ENCODE measurements at places on chromosomes 2 and 18.

- DNase-seq, result no peak
Observed at GRCh38 chr2:21779786-21780185, 656.0 kb downstream of the TDRD15 start.

DNA sequence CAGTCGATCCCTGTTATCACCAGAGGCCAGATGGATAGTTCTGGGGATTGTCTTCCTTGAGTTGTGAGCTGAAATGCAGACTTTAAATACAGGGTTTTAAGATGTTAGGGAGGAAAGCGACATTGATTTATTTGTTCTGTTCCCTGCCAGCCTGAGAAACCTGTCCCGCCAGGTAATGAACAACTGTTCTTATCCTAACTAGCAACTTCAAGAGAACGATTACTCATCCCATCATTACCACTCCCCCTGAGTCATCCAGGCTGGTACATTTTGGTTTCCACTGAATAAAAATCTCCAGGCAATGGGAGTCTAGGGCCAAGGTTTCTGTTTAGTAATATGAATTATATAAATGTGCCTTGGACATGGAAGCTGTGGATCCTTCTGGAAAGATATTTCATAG, 131.2 kb downstream of the LYPD6B start:
- DNase-seq, result no peak

DNA sequence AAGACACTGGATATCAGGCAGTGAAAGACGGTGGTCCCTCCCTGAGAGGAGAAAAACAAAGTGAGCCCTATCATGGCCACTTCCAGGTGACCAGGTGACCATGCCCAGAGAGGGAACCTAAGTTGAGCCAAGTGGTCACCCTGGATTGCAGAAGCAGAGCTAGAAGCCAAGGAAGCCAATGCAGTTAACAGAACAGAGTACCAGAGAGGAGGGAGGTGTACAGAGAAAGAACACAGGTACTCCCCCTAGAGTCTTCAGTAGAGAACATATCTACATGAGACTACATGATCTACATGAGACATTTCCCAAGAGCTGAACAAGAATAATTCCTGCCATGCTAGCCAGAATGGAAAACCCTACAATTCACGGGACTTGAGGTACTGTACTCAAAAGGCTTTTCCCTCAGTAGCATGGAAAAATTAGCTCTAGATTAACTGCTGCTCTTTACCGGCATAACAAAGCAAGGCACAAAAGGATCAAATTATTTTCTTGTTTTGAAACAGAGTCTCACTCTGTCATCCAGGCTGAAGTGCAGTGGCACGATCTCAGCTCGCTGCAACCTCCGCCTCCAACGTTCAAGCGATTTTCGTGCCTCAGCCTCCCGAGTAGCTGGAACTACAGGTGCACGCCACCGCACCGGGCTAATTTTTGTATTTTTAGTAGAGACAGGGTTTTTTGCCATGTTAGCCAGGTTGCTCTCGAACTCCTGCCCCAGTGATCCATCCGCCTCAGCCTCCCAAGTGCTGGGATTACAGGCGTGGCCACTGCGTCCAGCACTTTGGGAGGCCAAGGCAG, 23.5 kb downstream of the ROCK2 start:
- DNase-seq, result no peak

DNA sequence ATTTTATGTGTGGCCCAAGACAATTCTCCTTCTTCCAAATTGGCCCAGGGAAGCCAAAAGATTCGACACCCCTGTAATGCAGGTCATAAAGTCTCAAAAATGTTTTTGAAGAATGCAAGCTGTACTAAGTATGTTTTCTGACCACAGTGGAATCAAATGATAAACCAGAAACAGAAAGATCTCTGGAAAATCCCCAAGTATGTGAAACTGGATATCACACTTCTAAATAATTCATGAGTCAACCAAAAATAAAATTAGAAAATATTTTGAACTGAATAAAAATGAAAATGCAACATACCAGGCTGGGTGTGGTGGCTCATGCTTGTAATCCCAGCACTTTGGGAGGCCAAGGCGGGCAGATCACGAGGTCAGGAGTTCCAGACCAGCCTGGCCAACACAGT, 34.1 kb upstream of the UBE2F start:
- no peak for DNase-seq

GRCh38 chr2:120237491-120237902, 14.3 kb upstream of the TMEM185B start:
- no peak for DNase-seq

- DNase-seq, result no peak
Observed at GRCh38 chr2:138979131-138979785, 199.1 kb upstream of the NXPH2 start.

DNA sequence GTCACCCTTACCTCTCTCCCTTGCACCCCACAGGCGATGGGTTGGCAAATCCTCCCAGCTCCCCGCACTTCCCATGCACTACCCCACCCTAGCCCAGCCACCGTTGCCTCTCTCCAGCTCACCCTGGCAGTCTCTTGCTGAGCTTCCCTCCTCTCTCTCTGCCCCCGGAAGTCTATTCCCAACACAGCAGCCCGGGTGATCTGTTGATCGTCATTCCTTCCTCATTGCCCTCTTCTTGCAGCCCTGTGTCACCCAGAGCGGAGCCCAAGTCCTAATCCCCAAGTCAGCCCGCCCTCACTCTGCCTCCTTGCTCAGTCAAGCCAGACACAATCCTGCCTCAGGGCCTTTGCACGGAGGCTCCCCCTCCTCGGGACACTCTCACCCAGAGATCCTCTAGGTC, 55.2 kb downstream of the CIB4 start:
- no peak for DNase-seq

- DNase-seq, result no peak
Observed at GRCh38 chr2:45750484-45750883, 99.0 kb downstream of the PRKCE start.

DNA sequence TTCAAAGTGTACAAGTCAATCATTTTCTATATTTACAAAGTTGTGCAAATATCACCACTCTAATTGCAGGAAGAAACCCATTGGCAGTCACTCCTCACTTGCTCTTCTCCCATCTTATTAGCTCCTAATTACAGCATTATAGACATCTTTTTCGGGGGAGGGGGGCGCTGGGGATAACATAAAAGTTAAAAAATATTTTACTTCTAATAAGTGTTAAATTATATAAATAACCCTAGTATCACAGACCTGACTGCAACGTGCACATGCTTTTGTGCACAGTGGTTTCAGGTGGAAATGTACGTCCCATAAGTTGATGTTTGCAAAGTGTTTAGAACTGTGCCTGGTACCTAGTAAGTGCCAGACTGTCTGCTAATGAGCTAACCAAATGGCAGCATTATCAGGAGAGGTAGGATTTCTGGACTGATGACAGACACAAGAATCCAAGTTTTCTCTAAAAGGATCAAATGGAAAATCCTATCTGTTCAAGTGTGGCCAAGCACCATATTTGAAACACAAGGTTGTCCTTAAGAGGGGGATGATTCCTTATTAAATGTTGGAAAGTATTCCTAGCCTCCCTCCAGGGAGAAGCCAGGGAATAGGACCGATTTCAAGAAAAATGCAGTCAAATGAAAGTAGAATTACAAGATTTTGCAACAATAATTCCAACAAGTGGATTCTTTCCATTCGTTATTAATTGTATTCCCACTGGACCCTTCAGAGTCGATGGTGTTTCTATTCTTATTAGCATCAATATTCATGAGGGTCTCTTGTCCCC, 70.0 kb downstream of the ACKR3 start:
- no peak for DNase-seq

GRCh38 chr2:238043851-238044250, 16.9 kb upstream of the SCLY start:
- DNase-seq, result no peak

- peak; percentile 85 for DNase-seq
Observed at GRCh38 chr2:12416600-12416999, 300.1 kb upstream of the TRIB2 start.

DNA sequence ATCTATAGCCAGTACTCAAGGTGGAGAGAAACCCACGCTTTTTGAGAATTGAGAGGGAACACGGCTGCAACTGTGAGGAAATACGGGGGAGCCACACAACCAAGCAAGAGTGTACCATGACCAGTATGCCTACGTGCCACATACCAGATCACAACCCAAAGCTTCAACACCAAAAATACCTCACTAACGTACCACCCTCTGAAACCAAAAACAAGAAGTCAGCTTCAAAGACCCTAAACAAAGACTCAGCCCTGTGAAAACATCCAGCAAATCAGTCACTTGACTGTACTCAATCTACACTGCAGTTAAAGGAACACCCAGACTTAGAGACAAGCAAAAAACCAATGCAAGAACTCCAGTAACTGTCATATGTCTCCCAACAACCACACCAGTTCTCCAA, 17.0 kb downstream of the RNU4ATAC start:
- no peak for DNase-seq

DNA sequence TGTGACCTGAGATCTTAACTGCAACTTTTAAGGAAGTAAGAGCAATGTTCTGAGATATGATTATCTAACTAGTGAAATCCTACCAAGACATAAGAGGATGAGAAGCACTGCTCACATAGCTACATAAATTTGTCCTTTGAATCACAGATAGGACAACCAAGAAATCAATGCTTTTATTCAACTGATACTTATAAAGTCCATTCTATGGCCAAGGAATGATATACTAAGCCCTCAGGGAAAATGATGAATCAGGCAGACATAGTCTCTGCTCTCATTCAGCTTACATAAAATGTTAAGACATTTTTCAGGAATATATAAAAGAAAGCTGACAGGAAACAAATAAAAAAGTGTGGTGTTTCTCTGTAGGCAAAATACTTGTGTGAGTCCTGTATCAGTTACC, 39.1 kb downstream of the PGAP1 start:
- no peak for DNase-seq

- DNase-seq, result no peak
Observed at GRCh38 chr2:65275141-65275915, 47.7 kb downstream of the ACTR2 start.

GRCh38 chr2:172995323-172996244, 80.1 kb upstream of the MAP3K20 start:
- DNase-seq, result no peak

GRCh38 chr2:206143451-206143850, 15.8 kb downstream of the NDUFS1 start:
- DNase-seq, result no peak

GRCh38 chr2:149526689-149527088, 60.9 kb downstream of the MMADHC start:
- no peak for DNase-seq

DNA sequence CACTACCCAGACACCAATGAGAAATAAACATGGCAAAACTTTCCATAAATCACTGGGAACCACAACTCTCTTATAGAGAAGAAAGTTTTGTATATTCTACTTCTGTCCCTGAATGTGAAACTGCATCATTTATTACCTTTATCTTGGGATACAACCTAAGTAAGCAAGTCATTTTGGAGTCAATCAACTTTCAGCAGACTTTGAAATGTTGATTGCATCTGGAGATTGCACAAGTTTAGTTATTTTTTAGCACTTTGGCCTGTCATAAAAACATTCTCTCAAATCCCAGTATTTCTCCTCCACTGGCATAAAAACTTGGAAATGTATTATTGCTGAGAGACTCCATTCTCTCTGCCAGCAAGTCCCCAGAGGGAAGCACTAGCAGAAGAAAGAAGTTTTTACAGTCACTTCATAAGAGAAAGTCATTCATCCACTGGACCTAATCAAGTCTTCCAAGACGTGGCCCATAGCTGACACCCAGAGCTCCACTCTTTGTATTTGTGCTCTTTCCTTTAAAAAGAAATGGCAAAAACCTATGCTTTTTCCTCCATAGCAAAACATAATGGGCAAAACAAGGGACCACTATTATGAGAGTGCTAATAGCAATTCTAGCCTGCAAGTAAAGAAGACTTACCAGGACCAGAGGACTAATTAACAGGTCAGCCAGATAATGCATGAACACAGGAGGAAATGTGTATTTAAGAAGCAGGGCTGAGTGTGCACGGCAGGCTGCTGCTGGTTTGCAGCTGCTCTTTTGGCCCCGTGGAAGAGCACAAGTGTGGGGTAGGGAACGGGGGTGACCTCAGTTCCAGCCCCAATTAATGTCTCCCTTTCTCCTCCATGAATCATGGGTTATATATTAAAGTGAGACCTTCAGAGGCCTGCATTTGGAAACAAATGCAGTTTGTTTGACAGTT, 171.5 kb downstream of the INO80D start:
- no peak for DNase-seq

DNA sequence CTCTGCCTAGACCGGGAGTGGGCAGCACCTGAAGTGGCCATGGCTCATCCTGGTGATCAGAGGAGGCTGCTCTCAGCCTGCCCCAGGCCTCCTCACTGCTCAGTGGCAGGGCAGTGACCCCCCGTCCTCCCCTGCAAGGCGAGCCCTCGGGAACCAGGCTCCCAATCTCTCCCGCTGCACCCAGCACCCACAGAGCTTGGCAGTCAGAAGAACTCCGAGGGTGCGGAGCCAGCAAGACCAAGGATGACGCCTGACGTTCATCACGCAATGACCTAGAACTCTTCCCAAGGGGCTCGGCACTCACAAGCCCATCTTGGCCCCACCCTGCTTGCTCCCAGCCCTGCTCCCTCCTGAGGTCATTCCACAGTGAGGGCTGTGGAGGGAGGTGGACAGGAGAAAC, 189.8 kb upstream of the SALL3 start:
- DNase-seq, result no peak

GRCh38 chr2:159098361-159098760, 129.9 kb downstream of the TANC1 start:
- no peak for DNase-seq
